ENCODE measurements at places on chromosomes 12 and 14.

DNA sequence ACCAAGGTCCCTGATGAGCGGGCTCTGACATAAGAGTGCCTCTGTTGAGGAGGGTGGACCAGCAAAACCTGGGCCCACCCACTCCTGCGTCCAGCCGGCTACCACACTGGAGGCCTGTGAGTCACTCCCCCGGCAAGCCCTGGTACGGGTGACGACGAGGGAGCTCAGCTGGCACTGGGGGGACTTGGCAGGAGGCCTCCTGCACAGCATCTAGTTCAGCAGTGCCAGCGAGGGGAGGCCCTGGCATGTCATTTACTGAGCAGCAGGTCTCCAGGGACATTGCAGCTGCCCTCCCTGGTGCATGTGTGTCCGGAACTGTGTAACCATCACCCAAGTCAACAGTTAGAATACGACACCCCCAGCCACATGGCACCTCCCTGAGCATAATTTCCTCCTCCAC lies 24.4 kb downstream of the CD9 start:
- no peak for DNase-seq

GRCh38 chr14:77222546-77223225 lies 41.1 kb downstream of the TMEM63C start:
- DNase-seq: no peak

DNA sequence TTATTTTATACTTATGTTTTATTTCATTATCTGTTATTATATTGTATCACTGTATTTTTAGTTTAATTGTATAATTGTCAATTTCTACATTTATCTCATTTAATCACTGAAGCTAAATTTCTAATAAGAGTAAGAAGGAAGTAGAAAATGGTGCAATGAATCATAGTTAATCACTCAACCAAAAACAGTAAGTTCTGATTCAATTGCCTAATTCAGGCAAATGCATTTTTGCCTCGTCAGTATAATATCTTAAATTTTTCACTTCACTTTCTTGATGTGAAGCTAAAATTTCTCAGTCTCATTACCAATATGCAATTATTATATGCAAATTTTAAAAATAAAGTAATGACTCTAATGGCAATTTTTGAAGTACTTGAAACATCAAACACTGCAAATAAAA lies 340.5 kb upstream of the USP15 start:
- no peak for DNase-seq

GRCh38 chr14:56902385-56902784 lies 92.1 kb upstream of the OTX2 start:
- DNase-seq: no peak

DNA sequence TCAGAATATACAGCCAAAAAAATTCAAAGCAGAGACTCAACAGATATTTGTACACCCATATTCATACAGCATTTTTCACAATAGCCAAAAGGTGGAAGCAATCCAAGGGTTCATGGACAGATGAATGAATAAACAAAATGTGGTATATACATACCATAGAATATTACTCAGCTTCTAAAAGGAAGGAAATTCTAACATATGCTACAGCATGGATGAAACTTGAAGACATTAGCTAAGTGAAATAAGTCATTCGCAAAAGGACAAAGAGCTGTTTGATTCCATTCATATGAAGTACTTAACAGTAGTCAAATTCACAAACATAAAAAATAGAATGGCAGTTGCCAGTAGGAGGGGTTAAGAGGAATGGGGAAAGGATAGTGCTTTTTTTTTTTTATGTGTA lies 91.8 kb upstream of the ARID2 start:
- no peak for DNase-seq

DNA sequence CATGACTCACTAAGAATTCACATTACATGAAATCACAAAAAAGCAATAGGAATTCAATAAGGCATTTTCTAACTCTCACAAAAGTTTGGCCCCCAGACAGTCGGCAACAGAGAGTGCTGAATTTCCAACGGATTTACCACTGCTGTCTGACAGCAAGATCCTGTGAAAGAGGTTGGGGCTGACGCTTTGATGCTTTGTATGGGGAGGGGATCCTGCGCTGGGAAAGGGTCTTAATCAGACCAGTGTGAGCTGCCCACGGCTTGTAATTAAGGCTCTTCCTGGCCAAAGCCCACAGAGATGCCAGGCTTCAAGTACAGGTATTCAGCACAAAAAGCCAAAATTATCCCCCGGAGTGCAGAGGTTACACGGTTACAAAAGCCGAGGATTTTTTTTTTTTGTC lies 66.8 kb upstream of the TMCC3 start:
- no peak for DNase-seq

- no peak for DNase-seq
Observed at GRCh38 chr14:61174987-61175386, 106.2 kb downstream of the TMEM30B start.

- DNase-seq: no peak
Observed at GRCh38 chr12:98895086-98895651, 250.1 kb downstream of the APAF1 start.

DNA sequence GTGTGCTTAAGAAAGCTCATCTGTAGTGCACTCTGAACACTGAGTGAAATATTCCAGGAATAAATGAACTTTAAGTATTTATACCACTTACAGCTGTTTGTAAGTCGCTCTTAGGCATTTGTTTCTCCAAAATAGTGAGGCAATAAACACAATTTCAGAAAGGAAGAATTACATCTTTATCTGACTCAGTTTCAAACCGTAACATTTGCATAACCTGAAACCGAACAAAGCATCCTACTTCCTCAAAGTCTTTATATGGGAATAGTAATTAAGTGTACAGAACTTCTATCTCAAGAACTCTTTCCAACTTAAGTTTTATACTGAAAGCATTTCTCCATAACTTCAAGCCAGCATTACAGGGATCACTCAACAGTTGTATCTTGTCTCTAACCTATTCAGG lies 58.4 kb downstream of the SOX5 start:
- no peak for DNase-seq
